ENCODE measurements at places on chromosomes 16 and 17. TPM values are rescaled to one million over a fixed set of nuclear protein-coding genes. Genes with fewer than 3 reads are reported as not detected.

Gene ABI3
- not detected for total RNA-seq

Gene FA2H
- not detected for total RNA-seq

Gene SBK1
- not detected for total RNA-seq

Gene MYO15A
- not detected for total RNA-seq

Gene TBC1D3B
- total RNA-seq: not detected

Gene TP53I13
- 28.6 TPM for total RNA-seq

Gene TBC1D3E
- total RNA-seq: not detected

Gene ERBB2
- 19.8 TPM for total RNA-seq

Gene NT5C3B
- total RNA-seq: 124 TPM
